ENCODE measurements at places on chromosomes 12 and 14.

DNA sequence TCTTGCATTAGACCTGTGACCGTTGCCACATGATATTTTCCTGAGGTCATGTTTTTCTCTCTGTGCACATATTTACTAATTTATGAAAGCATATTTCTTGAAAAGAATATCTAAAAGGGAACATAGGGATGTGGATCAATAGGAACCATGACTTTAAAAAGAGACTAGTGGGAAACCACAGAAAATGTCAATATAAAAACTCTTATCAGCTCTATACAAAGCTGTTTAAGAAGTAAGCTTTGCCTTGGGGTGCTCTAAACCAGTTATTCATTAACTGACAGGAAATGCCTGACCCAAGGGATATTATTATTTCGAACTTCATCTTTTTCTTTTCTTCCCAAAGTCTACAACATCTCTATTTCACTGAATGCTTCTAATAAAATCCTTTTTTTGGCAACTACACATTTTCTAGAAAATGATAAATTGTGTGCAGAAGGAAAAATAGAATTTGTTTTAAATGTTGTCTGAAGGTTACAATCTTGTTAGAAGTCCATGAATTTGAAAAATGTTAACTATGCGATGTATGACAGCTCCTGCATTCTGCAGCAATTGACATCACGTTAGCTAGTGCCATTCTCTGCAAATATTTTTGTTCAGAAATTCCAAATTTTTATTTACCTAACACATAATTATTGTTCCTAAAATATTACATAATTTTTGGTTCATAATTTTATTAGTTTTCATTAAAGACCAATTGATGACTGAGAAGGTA is 345.0 kb downstream of the SLC16A7 start:
- DNase-seq = no peak

DNA sequence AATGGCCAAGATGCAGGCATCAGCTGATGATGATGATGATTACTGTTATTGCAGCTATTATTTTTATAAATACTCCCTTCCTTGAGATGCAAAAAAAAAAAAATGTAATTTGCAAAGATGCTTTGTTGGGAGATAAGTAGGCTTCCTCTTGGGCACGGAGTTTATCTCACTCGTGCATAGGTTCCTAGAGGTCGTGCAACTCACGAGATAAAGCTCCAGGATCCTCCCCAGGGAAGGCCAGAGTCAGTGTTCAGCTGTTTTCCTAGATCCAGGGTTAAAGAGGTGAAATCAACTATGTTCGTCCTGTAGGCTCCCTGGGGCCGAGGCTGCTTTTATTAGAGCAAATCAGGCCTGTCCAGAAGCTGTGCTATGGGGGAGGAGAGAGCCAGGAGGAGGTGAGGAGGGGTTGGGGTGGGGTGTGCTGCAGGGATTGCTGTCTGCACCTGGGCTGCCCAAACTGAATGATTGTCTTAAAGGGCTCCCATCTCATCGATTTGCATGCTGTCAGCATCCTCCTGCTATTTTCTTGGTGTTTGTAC is 270.3 kb downstream of the NRXN3 start:
- no peak for DNase-seq

GRCh38 chr12:2320841-2321240 is 268.1 kb downstream of the CACNA1C start:
- no peak for DNase-seq

DNA sequence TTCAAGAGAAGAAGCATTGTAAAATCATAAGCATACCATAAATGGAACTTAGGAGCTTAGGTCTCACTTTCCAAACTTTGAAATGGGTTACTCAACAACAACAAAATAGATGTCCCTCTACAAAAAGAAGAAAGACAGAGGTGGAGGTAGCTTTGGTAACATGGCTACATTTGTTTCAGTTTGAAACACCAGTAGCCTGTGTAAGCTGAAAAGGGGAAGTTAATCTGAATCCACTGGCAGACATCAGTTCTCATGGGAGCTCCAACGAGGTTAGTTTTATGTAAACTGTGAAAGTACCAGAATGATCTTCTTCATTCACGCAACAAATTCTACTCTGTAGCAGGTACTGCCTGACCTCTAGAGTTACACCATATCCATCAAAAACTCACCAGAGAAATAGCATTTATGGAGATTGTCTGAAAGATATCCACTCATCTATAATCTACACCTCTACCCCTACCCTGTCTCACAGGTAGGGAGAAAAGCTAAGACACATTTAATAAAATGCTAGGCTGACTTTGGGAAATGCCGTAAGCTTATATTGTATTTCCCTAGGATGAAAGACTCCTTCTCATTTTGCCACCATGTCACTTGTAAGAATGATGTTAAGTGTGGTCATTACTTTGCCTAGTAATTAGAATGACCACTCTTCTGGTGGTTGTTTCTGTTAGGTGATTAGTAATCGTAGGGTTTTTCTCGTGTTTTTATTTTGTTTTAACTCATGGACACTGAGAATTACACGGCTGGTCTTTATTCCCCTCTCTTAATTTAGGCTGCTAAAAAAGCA is 224.1 kb downstream of the ASCL1 start:
- no peak for DNase-seq

DNA sequence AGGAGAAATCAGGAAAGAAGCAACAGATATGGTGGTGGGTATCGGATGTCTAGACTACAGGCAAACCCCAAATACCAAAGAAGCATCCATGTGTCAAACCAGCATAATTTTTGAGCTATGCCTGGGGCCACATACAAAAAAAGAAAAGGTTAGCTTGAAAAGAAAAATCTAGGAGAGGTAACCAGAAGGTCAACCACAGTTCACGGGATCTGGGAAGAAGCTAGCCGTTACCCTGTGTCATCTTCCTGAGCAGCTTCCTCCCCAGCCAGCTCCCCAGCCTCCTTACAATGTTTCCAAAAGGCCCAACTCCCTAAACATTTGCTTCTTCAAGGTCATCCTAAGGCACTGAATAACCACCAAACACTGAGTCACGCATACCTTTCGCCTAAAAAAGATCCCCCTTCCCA is 3.1 kb downstream of the SINHCAF start:
- DNase-seq = no peak

- no peak for DNase-seq
These were observed 14.9 kb downstream of the TBX5 start for GRCh38 chr12:114391088-114391487.

- DNase-seq = no peak
These were observed 111.7 kb downstream of the MYRFL start for GRCh38 chr12:69936766-69937165.

DNA sequence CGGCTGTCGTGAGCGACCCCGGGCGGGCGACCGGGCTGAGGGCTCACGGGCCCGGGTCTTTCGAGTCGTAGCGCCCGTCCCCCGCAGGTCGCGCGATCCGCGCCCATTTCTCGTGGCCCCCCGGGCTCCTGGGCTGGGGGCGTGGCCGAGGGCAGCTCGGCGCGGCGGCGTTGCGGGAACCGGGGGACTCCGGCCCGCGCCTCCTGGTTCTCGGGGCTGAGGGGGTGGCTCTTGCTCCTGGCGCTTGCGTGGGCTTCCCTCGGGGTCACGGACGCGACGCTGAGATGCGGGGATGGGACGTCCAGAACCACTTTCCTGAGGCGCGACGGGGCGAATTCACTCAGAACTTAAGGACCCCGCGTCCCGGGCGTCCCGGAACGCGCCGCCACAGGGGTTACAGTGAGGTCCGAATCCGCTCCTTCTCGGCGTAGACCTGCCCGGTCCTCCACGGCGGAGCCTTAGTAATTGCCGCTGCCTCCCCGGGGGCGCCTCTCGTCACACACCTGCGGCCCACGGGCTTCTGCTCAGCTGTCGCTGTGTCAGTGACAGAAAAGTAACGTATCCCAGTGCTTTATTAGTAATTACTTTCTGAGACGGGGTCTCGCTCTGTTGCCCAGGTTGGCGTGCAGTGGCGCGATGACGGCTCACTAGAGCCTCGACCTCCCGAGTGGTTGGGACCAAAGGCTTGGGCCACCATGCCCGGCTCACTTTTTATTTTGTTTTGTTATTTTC is 606 bp downstream of the EP400 start:
- no peak for DNase-seq

DNA sequence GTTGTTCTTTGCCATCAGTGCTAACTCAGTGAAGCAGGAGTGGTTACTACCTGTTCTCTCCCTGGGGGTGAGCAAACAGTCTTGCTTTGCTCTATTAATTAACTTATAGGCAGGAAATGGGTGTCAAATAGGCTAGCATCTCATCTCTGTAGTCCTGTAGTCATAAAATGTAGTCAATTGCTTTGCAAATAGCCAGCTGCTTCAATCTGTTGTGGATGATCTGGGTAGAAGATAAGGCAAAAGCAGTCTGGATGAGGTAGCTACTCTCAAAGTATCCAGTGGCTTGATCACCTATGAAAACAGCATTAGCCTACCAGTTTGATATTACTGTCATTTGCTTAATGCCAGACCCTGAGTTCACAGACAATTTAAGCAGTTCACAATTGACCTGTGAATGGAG is 369.0 kb upstream of the TMTC1 start:
- DNase-seq = no peak

DNA sequence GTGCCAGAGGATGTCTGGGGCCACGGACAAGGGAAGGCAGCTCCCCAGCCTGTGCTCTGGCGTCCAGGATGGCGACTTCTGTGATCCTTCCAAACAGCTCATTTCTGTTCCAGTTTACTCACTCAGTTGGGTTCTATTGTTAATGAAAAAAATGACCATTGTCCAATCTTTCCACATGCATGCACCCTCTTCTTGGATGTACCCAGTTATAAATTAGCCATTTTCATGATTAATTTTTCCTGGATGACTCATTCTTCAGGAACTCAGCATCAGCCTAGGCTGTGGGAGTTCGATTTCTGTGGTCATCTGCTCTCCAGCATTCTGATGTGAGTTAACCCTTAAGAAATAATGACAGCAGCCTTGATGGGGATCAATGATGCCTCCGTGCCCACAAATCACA is 926.8 kb downstream of the BCL11B start:
- DNase-seq = no peak

GRCh38 chr14:77369285-77369684 is 7.6 kb downstream of the TMED8 start:
- no peak for DNase-seq

DNA sequence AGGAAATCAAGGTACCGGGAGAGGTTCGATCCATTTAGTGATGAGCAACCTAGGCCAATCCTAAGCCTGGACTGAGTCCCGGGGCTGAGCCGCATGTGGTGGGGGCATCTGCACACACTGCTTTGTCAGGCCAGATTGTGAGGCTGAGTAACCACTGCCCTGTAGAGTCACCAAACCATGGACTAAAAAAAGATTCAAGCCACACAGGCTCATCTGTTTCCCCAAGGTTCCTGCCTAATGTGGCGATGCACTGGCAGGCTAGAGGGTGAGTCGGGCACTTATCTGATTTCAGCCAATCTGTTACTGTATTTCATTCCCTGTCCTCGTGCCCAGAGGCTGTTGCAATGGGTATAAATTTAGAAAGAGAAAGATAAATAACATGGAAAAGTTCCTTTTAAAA is 140.8 kb downstream of the TTC7B start:
- no peak for DNase-seq

GRCh38 chr12:72272731-72273498 is 745 bp downstream of the TRHDE start:
- peak; percentile 36 for DNase-seq

GRCh38 chr14:53325176-53325806 is 172.2 kb upstream of the DDHD1 start:
- no peak for DNase-seq

GRCh38 chr12:102095677-102096263 is 24.1 kb downstream of the NUP37 start:
- DNase-seq = no peak

DNA sequence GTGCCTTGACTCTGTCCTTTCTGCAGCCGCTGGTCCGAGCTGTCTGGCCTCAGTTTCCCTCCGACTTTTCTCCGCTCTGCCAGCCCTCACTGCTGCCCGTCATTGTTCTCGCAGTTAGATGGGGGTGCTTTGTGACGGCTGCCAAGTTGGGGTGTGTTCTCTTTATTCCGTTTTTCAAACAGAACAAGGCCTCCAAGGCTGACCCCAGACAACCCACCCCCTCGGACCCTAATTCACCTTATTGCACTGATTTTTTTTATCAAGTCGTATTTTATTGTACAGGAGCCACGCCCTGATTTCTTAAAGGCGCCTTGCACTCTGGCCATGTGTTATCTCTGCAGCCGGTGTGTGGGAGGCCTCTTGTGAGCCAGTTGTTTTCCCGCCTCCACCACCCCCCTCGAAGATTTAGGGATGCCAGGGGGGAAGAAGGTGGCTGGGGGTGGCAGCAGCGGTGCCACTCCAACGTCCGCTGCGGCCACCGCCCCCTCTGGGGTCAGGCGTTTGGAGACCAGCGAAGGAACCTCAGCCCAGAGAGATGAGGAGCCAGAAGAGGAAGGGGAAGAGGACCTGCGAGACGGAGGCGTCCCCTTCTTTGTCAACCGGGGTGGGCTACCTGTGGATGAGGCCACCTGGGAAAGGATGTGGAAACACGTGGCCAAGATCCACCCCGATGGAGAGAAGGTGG is 1.3 kb downstream of the VASH1 start:
- DNase-seq = peak; percentile 50

- DNase-seq = no peak
These were observed 1.3 kb upstream of the OR4M1 start for GRCh38 chr14:19771895-19772430.

GRCh38 chr12:58414398-58414871 is 473.1 kb downstream of the ATP23 start:
- DNase-seq = no peak

- DNase-seq = no peak
These were observed 179.1 kb downstream of the KIF26A start for GRCh38 chr14:104317492-104317805.

- DNase-seq = no peak
These were observed 25.6 kb upstream of the FGF6 start for GRCh38 chr12:4471256-4471655.

DNA sequence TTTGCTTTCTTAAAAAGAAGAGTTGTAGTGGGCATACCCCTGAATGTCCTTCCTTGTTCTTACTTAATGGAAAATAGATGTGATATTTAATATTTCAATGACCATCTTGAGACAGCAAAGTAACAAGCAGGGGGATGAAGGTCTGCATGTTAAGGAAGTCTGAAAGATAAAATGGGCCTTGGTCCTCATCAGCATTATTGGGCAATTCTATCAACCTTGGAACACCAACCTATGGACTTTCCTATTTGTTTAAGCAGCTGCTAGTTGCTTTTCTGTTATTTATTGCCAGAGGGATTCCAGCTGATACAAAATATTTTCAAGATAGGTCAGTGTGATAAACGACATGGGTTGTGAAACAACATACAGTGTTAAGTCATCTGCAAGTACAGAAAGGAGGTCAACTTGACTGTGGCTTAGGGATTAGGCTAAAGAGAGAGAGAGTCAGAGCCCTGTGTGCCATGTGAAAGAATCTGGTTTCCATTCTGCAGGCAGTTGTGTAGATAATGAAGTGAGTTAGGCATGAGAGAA is 16.4 kb upstream of the A2M start:
- no peak for DNase-seq

- DNase-seq = no peak
These were observed 1.3 kb downstream of the PPP1R13B start for GRCh38 chr14:103846097-103846496.

GRCh38 chr14:91048676-91049075 is 11.8 kb downstream of the RPS6KA5 start:
- no peak for DNase-seq
